ENCODE measurements at places on chromosomes 6 and 20.

DNA sequence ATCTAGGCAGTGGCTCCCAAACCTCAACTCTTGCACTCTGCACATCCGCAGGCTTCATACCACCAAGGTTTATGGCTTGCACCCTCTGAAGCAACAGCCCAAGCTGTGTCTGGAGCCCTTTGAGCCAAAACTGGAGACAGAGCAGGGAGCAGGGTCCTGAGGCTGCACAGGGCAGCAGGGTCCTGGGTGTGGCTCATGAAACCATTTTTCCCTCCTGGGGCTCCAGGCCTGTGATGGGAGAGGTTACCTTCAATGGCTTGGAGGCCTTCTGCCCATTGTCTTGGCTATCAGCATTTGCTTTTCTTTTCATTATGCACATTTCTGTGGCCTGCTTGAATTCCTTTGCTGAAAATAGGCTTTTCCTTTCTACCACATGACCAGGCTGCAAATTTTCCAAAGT, 6.3 kb upstream of the FAM184A start:
- DNase-seq = no peak

GRCh38 chr6:100309174-100309573, 155.5 kb downstream of the SIM1 start:
- no peak for DNase-seq

DNA sequence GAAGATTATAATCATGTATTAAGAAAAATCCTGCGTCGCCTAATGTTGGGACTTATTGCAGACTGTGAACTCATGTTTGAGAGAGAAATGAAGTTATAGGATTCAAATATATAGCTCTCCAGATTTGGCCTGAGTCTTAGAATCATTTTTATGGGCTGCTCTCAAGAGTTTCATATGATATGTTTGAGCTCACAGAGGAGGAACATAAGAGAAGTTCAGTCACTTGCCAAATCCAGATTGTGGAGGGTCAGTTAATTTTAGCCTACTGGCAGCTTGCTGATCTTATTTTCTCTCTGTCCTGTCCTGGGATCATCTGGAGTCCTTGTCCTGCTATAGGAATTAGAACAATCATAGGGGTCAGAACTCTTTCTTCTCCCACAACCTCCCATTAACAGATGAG, 186.1 kb upstream of the SUPT3H start:
- DNase-seq = peak; percentile 12

GRCh38 chr6:88612631-88613030, 350.8 kb downstream of the RNGTT start:
- DNase-seq = no peak

GRCh38 chr6:145904868-145905267, 59.3 kb downstream of the SHPRH start:
- no peak for DNase-seq

DNA sequence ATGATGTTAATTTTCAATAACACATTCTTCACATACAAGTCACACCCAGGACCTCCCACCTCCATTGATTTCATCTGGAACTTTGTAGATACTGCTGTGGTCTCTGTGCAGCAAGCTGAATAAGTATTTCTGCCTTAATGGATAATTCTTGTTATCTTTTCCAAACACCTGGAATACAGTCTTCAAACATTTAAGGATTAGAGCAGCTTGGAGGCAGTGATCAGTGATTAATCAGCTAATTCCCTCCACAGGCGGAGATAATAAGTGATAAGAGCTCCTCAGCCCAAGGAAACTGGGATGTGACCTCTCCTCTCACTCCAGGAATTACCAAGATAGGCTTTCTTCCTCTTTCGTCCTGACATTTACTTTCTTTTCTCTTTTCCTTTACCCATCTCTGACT, 110.7 kb downstream of the FIG4 start:
- DNase-seq = no peak

GRCh38 chr20:50848846-50849673, 54.2 kb downstream of the BCAS4 start:
- no peak for DNase-seq

GRCh38 chr6:158536891-158537798, 22.7 kb upstream of the TMEM181 start:
- DNase-seq = peak; percentile 72

DNA sequence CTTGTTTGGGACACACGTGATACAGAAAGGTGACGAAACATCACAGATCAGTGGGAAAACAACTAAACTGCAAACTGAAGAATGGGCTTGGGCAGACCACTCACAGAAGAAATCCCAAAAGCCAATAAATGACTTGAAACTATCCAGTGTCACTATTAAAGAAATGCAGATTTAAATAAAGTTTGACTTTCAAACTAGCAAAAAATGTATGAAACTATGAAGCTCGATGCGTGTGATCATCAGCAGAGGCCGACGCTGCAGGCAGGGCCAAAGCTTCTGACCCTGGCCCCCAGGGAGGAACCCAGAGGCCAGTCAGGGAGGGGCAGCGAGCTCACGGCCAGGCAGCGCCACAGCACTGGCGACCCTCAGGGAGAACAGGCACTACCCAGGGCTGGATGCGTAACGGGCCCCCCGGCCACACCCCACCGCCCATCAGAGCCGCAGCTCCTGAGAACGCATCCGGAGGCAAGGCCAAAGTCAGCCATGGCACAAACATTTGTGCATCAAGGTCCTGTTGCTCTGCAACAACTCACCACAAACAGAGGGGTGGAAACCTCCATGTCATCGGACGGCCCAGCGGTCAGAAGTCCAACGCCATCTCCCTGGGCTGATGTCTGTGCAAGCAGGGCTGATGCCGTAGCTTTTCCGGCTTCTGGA, 94.1 kb downstream of the YTHDF1 start:
- no peak for DNase-seq

DNA sequence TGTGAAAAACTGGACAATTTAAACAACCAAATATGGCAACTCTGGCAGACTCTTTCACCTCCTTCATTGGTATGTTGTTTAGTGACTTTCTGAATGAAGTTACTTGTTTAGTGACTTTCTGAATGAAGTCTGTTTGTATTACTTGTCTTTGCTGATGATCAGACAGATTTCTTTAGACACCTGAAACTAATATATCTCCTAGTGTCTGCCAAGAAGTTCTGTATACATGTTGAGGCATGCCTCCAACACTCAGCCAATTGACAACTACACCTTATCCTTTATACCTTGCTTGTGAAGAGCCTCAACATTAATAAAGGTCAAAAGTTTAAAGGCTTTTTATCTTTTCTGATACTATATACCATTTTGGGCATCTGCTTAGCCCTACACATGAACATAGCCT, 725.4 kb upstream of the EPHA7 start:
- no peak for DNase-seq

GRCh38 chr6:55819811-55820210, 55.6 kb downstream of the BMP5 start:
- DNase-seq = no peak

DNA sequence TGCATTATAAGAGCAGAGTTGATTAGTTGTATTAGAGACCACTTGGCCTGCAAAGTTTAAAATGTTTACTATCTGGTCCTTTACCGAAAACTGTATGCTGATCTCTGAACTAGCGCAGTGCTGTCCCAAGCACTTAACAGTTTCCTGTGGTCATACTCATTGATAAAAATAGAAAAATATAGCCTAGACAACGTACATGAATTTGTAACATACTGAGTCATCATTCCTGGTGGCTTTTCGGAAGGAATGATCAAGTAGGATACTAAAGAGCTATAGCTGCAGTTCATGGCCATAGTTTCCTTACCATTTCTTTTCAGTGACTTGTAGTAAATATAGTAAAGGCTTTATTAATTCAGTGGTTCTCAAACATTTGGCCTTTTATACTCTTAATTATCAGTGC, 18.4 kb downstream of the TTK start:
- DNase-seq = no peak

GRCh38 chr6:85368631-85369030, 81.3 kb upstream of the NT5E start:
- no peak for DNase-seq

Measured in kidney (tissue), 22 donors.